Renal pelvis (tissue), 12 donors: ENCODE measurements at places on chromosomes 5 and 9.

GRCh38 chr5:52807723-52808122, 20.0 kb downstream of the ITGA1 start:
- DNase-seq: no peak

- no peak for DNase-seq
Observed at GRCh38 chr5:178150977-178151734, 2.5 kb downstream of the NHP2 start.

- no peak for DNase-seq
Observed at GRCh38 chr5:143695244-143695864, 116.6 kb upstream of the HMHB1 start.

DNA sequence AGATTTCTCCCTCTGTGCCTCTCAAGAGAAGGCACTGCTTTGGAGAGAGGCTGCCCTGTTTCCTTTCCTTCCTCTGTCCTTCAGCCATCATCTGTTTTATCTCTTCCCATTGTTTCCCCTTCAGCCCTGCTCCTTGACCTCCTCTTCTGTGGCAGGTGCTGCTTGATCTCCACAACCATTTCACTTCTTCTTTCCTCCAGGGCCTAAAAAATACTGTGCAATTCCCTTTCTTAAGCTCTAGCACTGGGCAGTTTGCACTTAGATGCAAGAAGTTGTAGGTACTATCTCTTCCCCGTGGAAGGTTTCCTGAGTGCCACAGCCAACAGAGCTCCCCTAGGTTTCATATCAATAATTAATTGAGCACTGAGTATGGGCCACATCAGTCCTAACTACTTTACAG, 8.8 kb upstream of the ADRB2 start:
- no peak for DNase-seq

DNA sequence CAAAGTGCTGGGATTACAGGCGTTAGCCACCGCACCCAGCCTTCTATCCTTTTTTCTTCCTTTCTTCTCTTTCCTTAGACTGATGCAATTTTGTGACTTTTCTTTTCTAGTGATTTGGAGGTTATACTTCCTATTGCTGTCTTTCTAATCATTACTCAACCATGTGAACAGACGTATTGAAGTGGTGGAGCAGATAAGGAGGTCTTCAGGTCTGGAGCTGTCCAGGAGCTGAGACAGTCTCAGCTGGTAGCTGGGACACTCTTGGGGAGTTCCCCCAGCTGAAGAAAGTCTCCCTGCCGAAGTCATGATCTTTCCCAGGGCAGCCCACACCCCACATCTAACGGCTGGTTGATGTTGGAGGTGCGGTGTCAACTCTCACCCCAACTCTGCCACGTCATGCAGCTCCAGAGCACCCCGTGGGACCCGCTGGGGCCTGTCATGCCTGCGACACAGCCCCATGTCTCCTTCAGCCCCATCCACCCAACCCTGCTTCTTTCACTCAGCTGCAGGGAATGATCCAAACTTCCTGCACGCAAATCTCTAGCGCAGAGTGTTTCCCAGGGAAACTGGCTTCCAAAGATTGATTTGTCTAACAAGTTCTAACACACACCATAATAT, 41.1 kb downstream of the NSUN2 start:
- no peak for DNase-seq

DNA sequence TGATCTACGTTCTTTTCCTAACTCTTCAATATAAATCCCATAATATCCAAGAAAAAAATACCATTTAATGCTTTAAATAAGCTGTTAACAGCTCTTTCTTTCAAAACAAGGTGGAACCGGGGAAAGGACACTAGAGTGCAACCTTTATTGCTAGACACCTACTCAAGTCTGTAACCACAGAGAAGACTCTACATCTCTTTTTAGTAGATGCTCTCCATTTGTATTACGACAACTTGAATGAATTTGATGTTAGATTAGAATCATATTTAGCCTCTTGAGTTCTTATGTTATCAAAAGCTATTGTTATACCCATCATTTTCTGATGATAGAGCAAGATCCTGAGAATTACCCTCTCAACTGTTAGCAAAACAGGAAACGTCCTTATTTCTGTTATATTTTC, 246.3 kb downstream of the MLLT3 start:
- no peak for DNase-seq

GRCh38 chr9:130846487-130847305, 11.6 kb downstream of the ABL1 start:
- DNase-seq: no peak

- DNase-seq: no peak
Observed at GRCh38 chr5:59471463-59471862, 422.1 kb downstream of the PDE4D start.

- no peak for DNase-seq
Observed at GRCh38 chr9:36132086-36132485, 4.4 kb upstream of the GLIPR2 start.

DNA sequence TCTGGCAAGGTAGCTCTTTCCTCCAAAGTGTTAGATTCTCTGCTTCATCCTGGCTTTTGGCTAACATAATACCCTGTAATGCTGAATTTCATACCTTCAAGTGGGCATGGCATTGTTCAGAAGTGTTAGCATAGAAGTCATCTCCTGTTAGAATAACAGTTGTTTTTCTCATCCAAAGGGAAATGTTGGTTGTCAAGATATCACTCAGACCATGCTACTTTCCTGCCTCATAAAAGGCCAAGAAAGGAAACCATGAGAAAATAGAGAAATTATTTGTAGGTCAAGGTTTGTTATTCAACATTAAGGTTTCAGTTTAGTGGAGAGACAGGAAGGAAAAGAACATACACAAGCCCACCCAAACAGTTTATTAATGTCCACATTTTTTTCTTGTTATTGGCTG, 472.5 kb downstream of the ARHGEF28 start:
- no peak for DNase-seq

- no peak for DNase-seq
Observed at GRCh38 chr5:51439232-51439631, 56.0 kb downstream of the ISL1 start.

- no peak for DNase-seq
Observed at GRCh38 chr9:129674229-129674628, 8.8 kb downstream of the PRRX2 start.

DNA sequence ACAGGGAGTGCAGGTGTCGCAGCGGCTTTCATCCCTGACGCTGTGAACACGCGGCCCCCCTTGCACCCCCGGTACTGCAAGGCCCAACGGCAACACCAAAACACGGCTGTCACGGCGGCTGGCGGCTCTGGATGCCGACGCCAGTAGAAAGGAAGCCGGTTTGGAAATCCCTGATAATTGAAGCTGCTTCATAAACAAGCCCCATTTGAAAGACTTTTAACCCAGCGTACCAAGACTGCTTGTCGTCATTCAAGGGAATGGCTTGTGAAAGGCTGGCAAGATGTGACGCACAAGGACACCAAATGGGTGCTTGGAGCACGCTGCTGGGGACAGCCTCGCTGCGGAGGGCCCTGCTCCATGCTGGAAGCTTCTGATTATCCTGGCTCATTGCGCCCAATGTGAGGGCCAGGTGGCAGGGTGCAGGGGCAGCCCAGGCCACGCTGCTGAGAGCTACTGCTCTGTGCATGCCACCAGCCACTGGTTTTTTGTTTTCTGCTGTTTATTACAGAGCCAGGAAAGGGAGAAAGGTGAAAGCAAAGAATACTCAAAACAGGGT, 63.1 kb downstream of the GTF3C4 start:
- no peak for DNase-seq

DNA sequence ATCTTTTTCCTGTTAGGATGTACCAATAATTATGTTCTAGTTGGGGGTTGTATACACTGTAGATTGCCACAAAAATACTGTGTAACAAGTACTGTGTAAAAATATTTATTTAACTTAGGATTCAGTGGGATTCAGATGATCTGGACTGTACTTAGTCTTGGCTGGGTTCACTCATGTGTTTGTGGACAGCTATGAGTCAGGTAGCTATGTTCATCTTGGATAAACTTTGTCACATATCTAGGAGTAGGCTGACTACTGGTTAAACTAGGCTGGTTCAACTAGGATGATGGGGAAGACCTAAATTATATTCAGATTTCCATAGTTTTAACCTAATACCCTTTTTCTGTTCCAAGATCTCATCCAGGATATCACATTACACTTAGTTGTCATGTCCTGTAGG, 32.1 kb upstream of the TNFSF15 start:
- no peak for DNase-seq

- no peak for DNase-seq
Observed at GRCh38 chr5:78971998-78972397, 13.1 kb downstream of the ARSB start.

GRCh38 chr5:78671609-78672008, 23.0 kb upstream of the LHFPL2 start:
- no peak for DNase-seq

DNA sequence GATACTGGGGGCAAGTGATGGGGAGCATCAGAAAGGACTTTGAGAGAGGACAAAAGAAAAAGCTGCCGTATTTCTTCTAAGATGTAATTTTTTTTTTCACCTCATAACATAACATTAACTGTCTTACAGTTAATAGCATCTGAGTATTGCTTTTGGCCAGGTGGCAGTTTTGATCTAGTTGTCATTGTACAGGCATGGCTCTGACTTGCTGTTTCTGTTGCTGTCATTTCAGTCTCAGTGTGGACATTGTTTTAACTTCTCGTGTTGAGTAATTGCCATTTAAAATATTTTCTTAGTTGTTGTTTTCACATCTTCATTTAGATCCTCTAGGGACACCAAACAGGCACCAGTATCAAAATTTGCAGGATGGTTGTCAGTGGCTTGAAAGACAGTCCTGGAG, 12.4 kb downstream of the SMAD5 start:
- no peak for DNase-seq

DNA sequence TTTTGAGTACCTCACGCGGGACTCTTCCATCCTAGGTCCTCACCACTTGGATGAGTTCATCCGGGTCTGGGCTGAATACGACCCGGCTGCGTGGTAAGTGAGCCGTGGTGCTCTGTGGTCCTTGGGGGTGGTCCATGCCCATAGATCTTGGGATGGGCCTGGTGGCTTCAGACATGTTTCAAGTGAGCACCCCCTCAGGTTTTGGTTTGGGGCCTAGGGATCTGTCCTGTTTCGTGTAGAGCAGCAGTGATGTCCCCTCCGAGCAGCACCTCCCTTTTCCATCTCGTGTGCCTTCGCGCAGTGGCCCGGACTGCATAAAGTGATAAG, 218.9 kb downstream of the CACNA1B start:
- DNase-seq: no peak

DNA sequence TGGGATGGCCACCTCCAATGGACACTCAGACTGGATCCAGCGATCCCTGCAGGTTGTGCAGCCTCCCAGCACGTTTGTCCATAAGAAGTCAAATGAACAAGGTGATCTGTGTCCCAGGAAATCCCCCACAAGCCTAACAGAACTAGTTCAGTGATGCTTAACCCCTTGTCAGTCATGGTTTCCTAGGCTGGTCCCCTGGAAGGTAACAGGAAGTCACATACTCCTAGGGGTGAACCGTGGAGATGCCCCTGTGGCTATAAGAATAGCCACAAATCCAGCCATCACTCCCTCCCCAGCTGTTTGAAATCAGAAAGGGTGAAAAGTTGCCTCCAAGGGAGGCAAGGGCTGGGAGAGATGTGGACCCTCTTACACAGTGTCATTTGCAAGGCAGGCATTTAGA, 22.5 kb downstream of the PAX5 start:
- DNase-seq: no peak

- no peak for DNase-seq
Observed at GRCh38 chr5:80216753-80217596, 38.9 kb downstream of the SERINC5 start.

GRCh38 chr5:144436007-144436406, 265.3 kb downstream of the KCTD16 start:
- no peak for DNase-seq

DNA sequence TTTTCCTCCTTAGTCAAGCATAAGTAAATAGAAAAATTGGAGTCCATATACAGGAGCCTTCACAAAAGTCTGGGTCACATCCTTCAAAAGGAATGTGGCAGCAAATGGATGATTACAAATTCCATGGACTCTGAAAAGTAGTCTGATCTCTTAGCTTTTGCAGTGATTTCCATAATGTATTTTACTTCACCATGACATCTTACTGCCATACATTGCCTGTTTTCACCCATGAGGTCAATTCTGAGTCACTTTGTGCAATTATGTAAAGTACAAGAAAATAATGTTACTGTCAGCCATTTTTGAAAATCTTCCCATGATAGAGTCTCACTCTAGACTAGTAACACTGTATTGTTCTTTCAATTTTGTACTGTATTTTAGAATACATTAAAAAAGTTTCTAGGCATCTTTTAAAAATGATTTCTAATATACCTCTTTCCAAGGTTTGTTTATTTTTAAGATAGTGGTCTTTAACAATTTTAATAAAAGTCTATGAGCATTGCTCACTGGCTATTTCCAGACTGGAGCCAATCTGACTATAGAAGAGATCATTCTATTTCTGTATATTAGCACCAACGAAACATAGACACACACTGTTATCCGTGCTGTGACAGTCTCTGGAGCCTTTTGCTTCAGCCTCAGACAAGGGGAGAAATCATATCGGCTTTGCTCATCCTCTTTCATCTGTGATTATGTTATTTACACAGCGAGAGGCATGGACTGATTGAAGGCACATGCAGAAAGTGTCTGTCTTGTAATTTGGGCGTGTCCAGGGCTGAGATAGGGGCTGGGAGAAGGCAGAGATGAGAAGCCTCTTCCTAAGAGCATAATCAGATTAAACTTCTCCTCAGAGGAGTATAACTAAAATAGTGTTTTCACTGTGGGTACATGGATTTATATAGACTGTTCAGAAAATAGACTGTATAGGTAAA, 22.9 kb upstream of the ACTBL2 start:
- DNase-seq: no peak

DNA sequence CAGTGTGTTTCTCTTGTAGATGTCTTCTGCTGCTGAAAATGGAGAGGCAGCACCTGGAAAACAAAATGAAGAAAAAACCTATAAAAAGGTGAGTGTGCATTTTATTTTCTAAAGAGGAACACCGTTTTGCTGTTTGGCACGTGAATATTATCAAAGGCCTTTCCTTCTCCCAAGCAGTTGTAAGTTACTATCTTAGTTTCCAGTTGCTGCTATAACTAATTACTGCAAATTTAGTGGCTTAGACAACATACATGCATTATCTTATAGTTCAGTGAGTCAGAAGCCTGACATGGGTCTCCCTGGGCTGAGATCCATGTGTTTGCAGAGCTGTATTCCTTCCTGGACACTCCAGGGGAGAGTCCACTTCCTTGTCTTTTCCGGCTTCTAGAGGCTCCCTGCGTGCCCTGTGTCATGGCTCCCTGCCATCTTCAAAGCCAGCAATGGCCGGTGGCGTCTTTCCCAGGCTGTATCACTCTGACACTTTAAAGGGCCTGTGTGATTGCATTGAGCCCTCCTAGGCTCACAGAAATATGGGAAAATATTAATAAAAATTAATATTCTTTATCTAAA, 117.6 kb downstream of the PIP5K1B start:
- DNase-seq: no peak

DNA sequence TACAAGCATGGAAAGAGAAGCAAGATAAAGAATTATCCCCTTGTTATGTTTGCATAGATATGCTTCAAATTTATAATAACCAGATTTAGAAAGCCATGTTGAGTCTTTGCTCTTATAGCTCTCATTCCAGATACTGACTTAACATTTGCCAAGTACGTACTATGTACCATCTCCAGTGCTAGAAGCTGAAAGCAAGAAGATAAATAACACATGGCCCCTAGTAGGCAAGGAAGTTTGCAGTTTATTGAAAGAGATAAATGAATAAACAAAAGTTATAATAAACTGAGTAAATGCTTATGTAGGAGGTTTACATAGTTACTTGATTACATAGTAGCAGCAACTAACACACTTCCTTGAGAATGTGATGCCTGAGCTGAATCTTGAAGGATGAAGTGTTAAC, 628.4 kb downstream of the HINT1 start:
- DNase-seq: no peak

GRCh38 chr9:136936645-136937170, 7.8 kb downstream of the FBXW5 start:
- no peak for DNase-seq

- peak; percentile 59 for DNase-seq
Observed at GRCh38 chr5:169009123-169009522, 291.8 kb downstream of the SLIT3 start.
